ENCODE measurements at places on chromosomes 5 and 9. TPM values are rescaled to one million over a fixed set of nuclear protein-coding genes. Genes with fewer than 3 reads are reported as not detected.
A peak's percentile ranks its signal among the peaks of the same experiment; 100 is the strongest.

DNA sequence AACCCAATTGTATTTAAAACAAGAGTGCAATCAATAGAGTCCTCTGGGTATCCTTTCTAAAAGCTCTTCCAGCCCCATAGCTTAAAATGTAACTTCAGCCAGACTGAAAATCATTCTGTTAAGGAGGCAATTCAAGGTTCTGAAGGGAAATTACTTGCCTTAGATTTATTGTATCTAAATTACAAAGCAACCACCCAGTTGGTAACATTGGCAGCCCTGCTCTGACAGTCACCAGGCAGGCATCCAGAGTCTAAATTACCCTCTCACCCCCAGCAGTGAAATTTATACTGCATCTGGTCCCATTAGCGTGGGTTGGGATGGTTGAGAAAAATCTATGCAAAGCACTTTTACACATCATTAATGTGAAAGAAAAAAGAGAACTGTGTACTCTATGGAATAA is 514.7 kb downstream of the MTRR start:
- DNase-seq, result no peak

Gene PTGR1
- polyA plus RNA-seq, result 433 TPM

DNA sequence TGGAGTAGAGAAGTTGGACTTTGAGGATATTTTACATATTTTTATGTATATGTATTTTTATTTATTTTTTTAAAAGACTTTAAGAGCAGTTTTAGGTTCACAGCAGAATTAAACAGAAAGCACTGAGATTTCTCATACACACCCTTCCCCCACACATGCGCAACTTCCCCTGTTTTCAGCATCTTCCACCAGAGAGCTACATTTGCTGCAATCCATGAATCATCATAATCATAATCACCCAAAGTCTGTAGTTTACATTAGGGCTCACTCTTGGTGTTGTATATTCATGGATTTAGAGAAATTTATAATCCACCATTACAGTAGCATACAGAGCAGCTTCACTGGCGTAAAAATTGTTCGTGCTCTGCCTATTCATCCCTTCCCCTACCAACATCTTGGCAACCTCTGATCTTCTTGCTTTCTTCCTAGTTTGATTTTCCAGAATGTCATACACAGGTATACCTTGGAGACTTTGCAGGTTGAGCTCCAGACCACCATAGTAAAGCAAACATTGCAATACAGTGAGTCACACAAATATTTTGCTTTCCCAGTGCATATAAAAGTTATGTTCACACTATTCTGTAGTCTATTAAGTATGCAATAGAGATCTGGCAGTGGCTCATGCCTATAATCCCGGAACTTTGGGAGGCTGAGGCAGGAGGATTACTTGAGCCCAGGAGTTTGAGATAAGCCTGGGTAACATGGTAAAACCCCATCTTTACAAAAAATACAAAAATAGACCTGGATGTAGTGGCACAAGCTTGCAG is 9.6 kb upstream of the CCDC171 start:
- no peak for DNase-seq

Gene ERBIN
- 50.8 TPM for polyA plus RNA-seq

- DNase-seq, result no peak
These were observed 41.9 kb upstream of the FUBP3 start for GRCh38 chr9:130537346-130538050.

Gene CCNI2
- polyA plus RNA-seq, result 2.7 TPM

Gene RORB
- 0.04 TPM for polyA plus RNA-seq

Gene RNF208
- 7.2 TPM for polyA plus RNA-seq

DNA sequence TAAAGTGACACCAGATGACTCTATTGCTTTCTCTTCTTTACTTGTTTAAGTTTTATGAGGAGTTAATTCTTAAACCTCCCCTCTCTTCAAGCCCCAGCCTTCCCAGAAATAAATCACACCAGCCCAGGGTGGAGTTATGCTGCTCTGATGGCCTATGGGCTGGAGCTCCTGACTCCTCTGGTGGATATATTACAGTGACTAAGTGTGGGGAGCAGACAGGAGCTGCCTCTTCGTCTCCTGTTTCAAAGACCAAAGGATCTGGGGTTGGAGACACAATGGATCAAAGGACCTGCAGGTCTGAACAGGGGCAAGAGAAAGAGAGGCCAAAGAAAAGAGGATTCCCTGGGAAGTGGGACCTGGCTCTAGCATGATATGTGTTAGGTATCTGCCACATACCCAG is 312.0 kb upstream of the MSX2 start:
- no peak for DNase-seq

GRCh38 chr5:36273809-36274526 is 27.7 kb downstream of the RANBP3L start:
- no peak for DNase-seq

GRCh38 chr5:115686051-115686737 is 60.4 kb upstream of the TMED7 start:
- DNase-seq, result no peak

GRCh38 chr9:20022410-20022809 is 233.6 kb upstream of the SLC24A2 start:
- no peak for DNase-seq

DNA sequence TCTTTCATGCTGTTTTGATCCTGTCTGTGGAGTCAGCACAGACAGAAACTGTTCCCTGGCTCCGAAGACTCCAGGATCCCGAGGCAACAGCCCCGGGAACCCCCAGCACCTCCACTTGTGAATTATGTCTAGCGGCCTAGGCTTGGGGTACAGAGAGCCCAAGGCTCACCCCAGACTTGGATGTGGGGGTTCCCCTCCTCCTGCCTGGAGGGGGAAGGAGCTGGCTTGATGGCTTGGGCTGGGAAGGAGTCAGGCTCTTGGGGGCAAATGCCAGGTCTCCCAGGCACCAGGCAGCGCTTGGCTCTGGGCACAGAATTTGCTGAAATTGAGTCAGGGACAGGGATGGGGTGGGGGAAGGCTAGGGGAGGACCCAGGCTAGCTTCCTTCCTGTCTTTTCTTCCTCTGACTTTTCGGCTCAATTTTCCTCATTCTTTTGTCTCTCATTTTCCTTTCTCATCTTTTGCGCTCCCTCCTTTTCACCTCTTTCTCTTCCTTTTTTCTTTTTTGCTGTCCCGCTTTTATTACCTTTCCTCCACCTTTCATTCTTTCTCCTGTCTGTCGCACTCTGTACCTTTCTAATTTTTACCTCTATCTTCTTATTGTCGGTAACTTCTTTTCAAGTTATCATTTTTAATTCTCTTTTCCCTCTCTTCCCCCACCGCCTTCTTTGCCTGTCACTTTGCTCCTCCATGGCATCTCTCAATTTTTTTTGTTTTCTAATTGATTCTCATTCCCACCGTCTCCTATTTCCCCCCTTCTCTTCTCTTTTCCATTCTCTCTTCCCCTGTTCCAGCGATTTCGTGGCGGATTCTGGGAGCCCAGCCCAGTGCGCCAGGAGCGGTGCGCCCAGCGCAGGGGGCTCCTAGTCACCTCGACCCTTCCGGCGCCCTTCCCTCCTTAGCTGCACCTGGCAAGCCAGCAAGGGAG is 10.5 kb downstream of the MSX2 start:
- DNase-seq, result no peak

DNA sequence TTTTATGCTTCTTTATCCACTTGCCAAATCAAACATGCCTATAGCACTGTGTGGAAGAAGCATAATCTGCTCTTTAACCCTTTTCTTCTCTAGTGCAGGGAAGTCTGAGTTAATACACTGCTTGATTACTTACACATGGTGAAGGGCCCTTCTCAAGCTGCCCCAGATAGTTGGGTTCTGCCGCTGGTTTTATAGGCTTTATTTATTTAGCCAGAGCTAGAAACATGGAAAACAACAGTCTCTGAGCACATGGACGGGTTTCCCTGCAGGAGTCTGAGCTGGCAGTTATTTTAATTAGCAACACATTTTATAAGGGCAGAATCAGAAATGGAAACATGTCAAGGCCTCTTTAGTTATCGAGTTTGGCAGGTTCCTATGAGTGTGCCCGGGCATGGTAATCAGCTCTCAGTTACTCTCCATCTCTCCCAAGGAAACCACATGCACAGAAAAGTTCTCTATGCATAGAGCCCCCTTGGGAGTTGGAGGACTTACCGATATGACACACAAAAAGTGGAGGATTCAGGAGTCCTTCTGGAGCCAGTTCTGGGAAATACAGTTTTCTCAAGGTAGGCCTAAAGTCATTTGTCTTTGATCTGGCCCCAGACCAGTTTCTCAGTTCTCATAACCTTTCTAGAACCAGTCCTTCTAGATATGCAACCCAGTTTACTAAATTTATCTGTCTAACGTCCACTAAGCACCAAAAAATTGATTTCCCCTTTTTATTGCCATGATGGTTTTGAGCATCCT is 564.8 kb downstream of the ACTL7B start:
- DNase-seq, result no peak

Gene GABRA1
- 0.10 TPM for polyA plus RNA-seq

Gene FOXD4L5
- not detected for polyA plus RNA-seq

- no peak for DNase-seq
These were observed 139.2 kb upstream of the PALM2AKAP2 start for GRCh38 chr9:109640580-109641371.

DNA sequence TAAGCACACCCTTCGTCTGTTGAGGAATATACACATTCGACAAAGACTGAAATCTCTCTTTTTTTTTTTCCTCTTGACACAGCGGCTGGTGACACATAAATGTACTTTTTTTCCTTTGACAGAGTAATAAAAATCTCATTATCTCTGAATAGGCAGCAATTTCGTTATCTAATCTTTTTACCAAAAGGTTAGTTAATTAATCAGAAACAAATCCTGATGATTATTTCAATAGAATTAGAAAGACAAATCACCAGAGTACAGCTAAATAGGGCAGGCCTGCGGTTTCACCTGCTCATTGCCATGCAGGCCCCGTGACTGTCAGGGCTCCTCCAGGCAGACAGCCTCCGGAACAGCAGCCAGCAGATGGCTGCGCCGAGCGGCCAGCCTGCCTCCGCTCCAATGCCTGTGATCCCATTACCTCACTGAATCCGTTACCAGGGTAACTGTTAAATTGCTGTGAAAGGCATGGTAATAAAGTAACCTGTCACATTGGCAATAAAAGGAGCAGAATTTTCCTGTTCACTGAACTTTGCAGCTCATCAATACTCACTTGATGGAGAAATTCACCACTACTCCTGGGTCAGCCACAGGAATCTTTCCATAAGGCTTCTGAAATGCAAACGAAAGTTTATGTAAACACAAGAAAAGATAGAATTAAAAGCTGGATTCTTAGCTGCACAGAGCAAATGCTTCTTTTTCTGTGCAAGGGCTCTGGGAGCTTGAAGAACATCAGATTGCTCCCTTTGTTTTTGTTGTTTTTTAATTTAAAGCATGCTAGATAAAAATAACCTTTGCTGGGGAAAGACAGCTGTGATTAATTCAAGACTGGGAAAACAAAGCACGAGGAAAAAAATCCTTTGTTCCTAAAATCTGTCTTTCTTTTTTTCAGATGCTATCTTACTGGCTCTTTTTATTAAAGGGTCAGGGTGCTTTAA is 666.4 kb upstream of the ZNF608 start:
- DNase-seq, result peak; percentile 93

DNA sequence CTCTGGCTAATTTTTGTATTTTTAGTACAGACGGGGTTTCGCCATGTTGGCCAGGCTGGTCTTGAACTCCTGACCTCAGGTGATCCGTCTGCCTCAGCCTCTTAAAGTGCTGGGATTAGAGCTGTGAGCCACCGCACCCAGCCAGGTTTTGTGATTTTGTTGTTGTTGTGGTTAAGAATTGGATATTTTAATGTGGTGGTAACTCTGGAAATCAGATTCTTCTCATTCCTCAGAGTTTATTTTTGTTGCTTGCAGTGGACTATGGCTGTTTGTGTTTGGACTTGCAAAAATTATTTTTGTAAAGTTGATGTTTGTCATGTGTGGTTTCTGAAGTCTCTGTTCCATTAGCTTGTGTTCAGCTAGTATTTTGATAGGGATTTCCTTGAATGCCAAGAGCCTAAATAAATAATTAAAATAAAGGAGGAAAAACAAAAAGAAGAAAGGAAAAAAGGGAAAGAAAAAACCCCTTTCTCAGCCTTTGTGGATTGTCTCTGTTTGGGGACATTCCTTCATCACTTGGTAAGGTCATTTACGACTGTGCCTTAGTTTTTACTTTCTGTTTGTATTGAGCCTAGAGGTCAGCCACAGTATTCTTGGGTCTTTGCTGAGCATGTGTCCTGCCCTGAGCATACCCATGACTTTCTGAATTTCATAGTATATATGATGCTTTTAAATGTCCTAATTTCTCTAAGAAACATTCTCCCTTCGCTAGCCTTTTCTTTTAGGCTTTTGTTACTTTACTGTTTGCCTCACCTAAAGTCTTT is 37.3 kb downstream of the PBX3 start:
- DNase-seq, result no peak

Gene FIBCD1
- not detected for polyA plus RNA-seq

- DNase-seq, result no peak
These were observed 50.1 kb upstream of the CD180 start for GRCh38 chr5:67246546-67247268.

Gene GDF9
- 0.32 TPM for polyA plus RNA-seq

DNA sequence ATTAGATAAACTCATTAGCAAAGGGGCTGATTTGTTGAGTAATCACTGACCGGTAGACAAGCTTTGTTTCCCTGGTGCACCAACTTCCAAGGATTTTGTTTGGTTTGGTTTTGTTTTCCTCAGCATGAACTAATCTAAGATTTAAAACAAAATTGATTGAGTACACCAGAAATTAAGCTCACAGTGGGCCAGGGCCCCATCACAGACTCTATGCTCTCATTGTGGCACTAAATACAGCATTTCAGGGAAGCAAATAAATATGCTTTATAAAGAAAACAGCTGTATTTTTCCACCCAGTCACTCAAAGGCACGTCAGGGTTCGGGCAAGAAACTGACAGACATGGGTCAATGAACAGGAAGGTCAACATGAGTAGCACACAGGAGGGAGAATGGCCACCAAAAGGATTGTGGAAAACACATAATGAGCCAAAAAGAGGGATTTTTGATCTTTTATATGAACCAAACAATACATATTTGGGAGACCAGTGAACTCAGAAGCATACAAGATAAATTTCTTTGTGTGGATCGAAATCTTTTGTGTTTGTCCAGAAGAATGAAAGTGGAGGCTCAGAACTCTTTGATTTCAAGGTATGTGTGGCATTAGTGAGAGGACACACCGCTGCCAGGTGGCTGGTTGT is 8.8 kb downstream of the CFAP77 start:
- no peak for DNase-seq
